Cortex of kidney (tissue), 1 donor: ENCODE measurements at places on chromosomes 11 and 22.

- DNase-seq = no peak
These were observed 581 bp upstream of the AP5B1 start for GRCh38 chr11:65781152-65781961.

- no peak for DNase-seq
These were observed 269.9 kb upstream of the SORL1-AS1 start for GRCh38 chr11:121722431-121723245.

DNA sequence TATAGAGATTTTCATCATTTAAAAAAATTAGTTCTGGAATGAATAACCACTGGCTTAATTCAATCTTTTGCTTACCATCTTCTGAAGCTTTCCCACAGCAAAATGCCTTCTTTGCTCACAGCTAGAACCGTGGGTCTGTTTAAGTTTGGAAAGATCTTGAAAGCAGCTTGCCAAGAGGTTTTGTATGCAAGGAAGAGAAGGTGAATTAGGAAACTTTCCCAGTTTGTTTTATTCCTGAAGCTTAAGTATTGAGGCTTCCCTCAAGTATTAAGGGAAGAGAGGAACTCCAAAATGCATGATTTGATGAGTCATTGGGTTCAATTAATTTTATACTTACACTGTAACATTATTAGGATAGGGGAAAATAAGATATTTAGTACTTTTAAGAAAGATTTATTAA lies 1.9 kb upstream of the ARHGEF12 start:
- no peak for DNase-seq

GRCh38 chr11:64674774-64675173 lies 48.2 kb downstream of the NRXN2 start:
- no peak for DNase-seq

DNA sequence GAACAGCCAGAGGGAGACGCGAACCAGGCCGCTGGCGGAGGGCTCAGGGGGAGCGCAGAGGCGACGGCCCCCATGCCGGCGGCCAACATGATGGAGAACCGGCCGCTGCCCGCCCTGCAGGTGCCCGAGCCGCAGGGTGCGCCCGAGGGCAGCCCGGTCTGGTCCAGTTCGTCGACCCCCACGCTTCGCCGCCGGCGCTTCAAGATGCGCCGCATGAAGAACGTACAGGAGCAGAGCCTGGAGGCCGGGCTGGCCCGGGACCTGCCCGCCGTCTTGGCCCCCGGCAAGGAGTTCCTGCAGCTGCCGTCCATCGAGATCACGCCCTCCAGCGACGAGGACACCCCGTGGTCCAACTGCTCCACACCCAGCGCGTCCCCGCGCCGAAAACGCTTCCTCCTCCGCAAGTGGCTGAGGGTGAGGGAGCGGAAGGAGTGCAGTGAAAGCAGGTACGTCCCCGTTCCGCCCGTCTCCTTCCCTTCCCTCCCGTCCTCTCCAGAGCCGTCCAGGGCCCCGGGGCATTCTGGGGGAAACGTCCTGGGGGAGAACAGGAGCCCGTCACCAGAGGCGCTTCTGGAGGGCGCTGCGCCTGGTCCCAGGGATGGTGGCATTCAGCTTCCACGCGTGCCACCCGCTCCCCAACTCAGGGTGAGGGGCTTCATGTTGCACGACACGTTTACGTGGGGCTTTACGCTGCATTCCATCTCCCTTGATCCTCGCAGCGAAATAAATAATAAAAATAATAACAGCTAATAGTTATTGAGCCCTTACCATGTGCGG lies 840 bp downstream of the GRAMD1B start:
- no peak for DNase-seq

DNA sequence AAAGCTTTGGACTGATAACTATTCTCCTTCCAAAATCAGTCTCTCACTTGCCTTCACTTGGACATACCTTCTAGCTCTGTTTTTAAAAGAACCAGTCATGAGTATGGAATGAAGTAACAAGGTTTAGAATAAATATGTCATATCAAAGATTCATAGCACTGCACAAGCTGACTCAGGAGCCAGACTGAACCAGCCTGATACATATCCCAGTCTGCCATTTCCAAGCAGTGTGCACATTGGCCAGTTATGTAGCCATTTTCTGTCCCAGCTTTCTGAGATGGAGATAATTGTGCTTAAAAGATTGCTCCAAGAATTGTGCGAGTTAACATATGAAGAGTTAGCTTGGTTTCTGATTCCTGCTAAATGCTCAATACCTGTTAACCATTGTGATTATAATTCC lies 311.3 kb downstream of the C11orf87 start:
- no peak for DNase-seq
